ENCODE measurements at places on chromosomes 1 and 21.

GRCh38 chr1:73097917-73098316 lies 815.6 kb upstream of the NEGR1 start:
- DNase-seq, result no peak

- DNase-seq, result no peak
Measured at GRCh38 chr1:32390904-32391870, 3.1 kb downstream of the BSDC1 start.

DNA sequence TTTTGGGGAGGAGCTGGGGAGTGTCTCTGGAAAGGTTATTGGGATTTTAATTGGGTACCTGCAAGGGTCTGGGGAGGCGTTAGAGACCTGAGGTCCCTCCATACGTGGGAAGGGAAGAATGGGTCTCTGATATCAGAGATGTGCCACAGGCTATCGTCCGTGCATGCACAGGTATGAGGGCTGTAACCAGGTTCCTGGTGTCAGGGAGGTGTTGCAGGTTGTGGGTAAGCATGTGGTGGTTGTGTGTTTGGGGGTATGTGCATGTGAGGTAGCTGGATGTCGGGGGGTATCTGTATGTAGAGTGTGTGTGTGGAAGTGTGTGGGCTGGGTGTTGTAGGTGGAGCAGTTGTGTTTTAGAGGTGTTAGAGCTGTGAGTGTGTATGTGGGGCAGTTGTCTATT lies 8.3 kb downstream of the AHDC1 start:
- no peak for DNase-seq

DNA sequence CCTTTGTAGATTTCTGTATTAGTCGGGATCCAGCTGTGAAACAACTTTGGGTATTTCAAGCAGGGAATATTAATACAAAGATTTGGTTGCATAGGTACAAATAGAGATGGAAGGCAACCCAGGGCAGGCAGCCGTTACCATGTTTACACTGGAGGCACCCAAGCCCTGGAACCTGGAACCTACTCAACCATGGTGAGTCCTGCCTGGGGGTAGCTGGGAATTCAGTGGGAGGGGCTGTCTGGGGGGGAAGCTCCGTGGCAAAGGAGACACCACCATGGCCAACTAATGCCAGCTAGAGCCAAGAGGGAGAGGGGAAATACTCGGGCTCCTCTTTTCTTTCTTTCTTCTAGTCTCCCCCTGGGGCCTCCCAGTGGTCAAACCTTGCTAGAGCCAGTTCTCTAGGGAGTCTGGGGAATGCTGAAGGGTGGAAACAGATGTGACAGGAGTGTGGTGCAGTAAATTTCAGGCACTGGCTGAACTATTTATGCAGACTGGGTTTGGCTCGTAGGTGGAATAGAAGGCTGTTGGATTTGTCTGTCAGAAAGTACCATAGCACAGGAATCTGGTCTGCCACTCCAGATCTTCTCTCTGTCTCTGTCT lies 91.9 kb upstream of the CACNA1E start:
- DNase-seq, result no peak
